ENCODE measurements at places on chromosomes 2 and 18.

DNA sequence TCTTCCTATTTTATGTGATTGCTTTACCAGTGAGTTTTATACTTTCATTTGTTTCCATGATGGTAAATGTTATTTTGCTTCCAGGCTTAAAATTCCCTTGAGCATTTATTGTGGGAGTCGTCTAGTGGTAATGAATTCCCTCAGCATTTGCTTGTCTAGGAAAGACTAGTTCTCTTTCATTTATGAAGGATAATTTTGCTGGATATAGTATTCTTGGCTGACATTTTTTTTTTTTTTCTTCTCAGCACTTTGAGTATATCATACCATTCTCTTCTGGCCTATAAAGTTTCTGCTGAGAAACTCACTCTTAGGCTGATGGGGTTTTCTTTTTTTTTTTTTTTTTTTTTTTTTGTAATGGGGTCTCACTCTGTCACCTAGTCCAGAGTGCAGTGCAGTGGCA is 99.1 kb downstream of the EDAR start:
- DNase-seq, result no peak

GRCh38 chr2:98759338-98759737 is 28.4 kb upstream of the MGAT4A start:
- no peak for DNase-seq

- DNase-seq, result no peak
Measured at GRCh38 chr2:209424781-209425470, 1.1 kb downstream of the MAP2 start.

DNA sequence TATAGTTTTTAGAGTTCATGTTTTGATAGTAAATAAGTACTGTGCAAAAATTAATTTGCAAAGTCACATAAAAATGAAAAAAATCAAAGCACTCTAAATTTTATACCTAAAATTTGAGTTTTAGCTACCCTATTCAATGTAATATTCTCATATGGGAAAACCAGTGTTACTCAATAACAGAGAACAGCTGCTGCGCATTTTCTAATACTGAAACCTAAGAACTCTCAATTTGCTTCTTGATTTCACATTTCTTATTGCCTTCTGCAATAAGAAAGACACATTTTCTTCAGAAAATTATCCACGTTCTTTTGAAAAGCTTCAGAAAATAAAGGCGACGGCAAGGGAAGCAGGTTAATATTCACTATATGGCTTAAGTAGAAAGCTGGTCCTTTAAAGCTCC is 199.1 kb upstream of the CCDC150 start:
- no peak for DNase-seq

- no peak for DNase-seq
Measured at GRCh38 chr2:10296142-10296541, 6.6 kb upstream of the HPCAL1 start.

DNA sequence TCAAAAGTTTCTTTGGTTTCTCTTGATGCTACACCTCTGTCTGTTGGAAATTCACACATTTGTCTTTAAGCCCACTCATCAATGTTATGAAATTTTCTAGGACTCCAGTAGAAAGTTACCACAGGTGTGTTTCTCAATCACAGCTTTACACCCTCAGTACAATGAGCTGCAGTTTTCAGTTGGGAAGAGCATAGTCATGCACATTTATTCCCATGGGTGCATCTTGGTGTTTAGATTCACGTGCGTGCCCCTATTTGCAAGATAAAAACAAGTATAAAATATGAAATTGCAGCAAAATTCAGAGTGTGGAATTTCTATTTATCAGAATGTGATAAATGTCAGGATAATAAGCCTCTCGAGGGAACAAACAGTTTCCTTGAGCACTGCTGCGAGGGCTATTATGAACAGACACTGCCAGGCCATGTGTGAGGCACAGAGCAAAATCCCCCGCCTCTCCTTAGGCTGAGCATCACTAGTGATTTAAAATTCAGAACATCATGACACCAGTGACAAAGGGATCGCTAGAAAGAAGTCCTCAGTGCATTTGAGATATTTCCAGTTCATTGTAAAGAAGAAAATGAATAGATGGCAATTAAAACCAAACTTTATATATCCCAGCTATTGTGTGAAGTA is 512.2 kb upstream of the TCF4 start:
- no peak for DNase-seq

All from NCI-H1092 (cell line).